ENCODE measurements at places on chromosomes 1 and 21.

DNA sequence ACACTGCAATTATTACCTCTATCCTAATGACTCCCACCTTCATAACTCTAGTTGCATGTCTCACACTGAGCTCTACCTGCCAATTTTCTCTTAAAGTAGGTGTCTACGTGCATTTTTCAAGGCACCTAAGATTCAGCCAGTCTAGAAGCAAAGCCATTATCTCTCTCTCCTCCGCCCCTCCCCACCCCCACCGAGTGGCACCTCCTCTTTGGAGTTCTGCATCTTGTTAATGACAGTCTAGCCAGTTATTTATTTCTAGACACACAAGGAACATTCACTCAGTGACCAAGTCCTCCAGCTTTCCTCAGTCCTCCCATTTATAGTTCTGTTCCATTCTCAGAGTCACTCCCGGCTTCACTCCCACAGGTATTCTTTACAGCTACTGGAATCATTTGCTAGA, 47.6 kb downstream of the ASTN1 start:
- no peaks in the 10 kb centered on the region for H3K36me3 ChIP-seq
- no peaks in the 10 kb centered on the region for H3K4me1 ChIP-seq
- H3K4me3 ChIP-seq: no peak overlapping the region
- no peaks in the 10 kb centered on the region for H3K27me3 ChIP-seq
- no peak for DNase-seq

DNA sequence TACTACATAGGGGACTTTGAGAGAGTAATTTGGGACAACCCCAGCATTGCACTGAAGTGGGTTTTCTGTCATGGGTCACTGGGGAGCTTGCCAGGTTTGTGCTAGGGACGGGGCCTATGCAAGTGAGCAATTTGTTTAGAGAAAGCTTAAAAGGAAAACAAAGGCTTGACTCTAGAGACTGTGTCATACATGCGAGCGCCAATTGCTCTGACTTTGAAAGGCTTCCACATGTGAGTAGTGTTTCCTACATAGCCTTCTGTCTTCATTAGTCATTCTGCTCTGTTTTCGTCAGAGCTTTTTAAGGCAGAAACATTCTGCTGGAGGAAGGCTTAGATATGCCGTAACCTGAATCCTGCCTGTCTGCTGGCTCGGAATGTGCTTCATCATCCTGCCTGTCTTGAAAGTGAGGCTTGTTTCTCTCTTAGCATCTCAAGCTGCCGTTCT, 28.4 kb downstream of the TRIM45 start:
- peak overlapping the region; percentile 68 for H3K27ac ChIP-seq
- H3K27me3 ChIP-seq: no peaks in the 10 kb centered on the region
- H3K4me1 ChIP-seq: no peaks in the 10 kb centered on the region
- H3K36me3 ChIP-seq: no peaks in the 10 kb centered on the region
- no peak overlapping the region for H3K4me3 ChIP-seq

- no peaks in the 10 kb centered on the region for H3K36me3 ChIP-seq
- peak overlapping the region; percentile 79 for H3K27ac ChIP-seq
- peak overlapping the region; percentile 83 for H3K4me3 ChIP-seq
- no peak for DNase-seq
- H3K4me1 ChIP-seq: peaks cover 37% of the 10 kb centered on the region
- H3K27me3 ChIP-seq: no peaks in the 10 kb centered on the region
These were observed 866 bp upstream of the WNT2B start for GRCh38 chr1:112507921-112508277.

GRCh38 chr1:246416261-246416660, 90.8 kb downstream of the SMYD3 start:
- no peaks in the 10 kb centered on the region for H3K36me3 ChIP-seq
- no peaks in the 10 kb centered on the region for H3K4me1 ChIP-seq
- no peak for DNase-seq
- H3K27ac ChIP-seq: no peak overlapping the region
- H3K27me3 ChIP-seq: no peaks in the 10 kb centered on the region
- H3K4me3 ChIP-seq: no peak overlapping the region

DNA sequence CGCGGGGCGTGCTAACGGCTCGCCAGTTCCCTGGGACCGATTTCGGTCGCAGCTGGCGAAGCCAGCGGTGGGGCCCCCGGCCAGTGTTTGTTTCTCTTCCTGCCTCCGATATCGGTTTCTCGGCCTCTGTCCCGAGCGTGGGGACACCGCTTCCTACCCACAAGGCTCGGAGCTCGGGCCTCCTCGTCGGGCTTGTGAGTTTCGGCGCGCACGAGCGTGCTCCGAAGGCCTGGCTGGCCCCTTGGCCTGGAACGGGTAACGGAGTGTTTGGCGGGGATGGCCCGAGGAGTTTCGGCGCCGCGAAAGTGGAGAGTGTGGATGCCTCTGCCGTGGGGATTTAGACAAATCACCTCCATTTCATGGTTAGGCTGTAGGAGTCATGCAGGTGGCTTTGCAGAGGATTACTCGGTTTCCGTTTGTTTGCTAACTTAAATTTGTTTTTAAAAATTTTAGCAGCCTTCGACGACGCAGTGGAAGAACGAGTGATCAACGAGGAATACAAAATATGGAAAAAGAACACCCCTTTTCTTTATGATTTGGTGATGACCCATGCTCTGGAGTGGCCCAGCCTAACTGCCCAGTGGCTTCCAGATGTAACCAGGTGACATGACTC, 559 bp downstream of the RBBP4 start:
- H3K27me3 ChIP-seq: no peaks in the 10 kb centered on the region
- peaks cover 25% of the 10 kb centered on the region for H3K36me3 ChIP-seq
- H3K4me3 ChIP-seq: peak overlapping the region; percentile 84
- peaks cover 63% of the 10 kb centered on the region for H3K4me1 ChIP-seq
- peak overlapping the region; percentile 100 for H3K27ac ChIP-seq
- peak; percentile 89 for DNase-seq

DNA sequence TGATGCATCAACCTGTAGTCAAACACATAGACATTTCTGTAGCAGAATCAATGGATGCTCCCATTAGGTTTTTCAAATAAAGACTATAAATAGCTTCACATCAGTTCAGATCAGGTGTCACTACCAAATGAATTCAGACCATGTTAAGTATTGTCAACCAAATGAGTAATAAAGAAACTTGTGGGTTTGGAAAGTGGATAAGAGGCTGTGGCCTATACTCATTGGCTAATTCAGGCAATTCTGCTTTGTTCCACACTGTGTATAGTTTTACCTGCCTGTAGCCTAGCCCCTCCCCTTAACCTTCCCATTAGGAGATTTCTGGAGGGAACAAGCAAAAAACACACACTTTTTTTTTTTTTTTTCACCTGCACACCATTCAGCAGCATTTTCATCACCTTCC, 321.2 kb downstream of the HLX start:
- peaks cover 7% of the 10 kb centered on the region for H3K4me1 ChIP-seq
- H3K4me3 ChIP-seq: no peak overlapping the region
- no peak overlapping the region for H3K27ac ChIP-seq
- no peak for DNase-seq
- no peaks in the 10 kb centered on the region for H3K27me3 ChIP-seq
- H3K36me3 ChIP-seq: no peaks in the 10 kb centered on the region
